ENCODE measurements at places on chromosomes 12 and 14.

DNA sequence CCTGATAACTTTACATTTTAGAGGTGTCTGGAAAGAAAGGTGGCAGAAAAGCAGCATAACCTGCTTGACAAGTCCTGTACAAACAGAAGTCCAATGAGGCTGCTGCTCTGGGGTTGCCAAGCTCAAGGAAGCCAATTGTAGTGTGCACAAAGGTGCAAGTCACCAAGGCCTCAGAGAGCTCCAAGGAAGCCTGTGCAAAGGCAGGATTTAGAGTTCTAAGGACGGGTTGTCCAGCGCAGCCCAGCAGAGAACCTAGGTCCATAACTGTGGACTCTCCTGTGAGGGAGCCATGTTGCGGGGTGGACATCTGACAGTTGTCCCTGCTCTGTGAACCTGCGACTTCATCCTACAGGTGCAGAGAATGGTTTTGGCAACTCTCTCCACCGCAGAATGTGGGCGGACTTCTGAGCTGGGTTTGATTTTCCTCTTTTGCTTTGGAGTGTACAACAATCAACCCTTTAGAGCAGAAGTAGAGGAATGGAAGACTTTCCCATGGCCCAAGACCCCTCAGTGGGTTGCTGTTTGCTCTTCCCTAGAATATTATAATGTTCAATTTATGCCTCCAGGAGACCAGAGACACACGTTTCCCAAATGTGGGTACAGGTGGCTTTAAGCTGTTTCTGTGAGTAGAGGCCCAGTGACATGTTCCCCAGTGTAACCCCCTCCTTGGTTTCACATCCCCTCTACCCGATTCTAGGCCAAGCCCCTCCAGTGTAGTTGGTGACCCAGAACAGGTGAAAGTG is 81.0 kb downstream of the ETV6 start:
- DNase-seq: no peak

DNA sequence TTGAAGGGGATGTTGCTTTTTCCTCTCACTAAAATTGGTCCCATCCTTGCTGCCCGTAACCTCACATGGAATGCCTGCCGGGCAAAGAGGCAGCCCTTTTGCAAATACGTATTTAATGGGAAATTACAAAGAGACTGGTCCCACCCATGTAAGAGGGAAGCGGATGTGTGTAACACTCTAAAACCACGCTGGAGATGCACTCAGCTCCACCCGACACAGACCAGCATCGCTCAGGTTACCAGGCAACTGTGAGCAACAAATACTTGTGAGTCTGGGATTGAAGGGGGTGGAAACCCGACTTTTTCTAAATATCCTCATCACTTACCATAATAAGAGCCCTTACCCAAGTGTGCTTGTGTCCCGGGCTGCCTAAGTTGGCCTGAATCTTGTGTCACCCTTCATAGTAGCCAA is 47.7 kb downstream of the ELK3 start:
- peak; percentile 37 for DNase-seq

DNA sequence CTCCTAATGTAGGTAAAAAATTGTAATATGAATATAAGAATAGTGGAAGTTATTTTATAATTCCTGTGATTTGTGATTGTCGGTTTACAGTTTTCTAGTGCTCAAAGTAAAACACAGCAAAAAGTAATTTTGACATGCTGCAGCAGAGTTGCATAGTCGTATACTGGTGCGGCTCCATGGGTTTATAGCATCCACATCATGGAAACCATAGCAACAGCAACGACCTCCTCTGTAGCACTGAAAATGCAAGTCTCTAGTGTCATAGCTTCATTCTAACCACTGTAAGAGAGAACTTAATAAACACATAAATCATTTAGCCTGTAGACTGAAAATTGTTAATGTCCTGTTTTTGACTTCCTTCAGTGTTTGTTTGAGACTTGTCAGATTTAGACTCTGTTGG is 574.3 kb downstream of the KCNH5 start:
- no peak for DNase-seq

DNA sequence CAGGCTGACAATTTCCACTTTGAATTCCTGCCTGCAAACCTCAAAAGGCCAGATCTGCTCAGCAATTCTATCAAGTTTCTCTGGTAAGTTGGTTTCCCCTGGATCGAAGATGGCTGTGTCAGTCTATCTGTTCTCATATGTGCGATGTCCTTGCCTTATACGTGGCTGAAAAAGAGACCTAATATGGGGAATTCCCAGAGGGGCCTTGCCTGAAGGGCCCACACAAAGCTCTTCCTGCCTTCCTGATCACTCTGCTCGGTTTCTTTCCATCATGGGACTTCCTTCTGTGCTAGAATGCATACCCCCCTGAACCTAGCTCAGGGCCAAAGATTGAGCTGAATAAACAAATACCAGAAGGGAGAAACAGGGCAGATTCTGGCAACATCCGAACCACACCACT is 13.2 kb downstream of the TCL1B start:
- no peak for DNase-seq

DNA sequence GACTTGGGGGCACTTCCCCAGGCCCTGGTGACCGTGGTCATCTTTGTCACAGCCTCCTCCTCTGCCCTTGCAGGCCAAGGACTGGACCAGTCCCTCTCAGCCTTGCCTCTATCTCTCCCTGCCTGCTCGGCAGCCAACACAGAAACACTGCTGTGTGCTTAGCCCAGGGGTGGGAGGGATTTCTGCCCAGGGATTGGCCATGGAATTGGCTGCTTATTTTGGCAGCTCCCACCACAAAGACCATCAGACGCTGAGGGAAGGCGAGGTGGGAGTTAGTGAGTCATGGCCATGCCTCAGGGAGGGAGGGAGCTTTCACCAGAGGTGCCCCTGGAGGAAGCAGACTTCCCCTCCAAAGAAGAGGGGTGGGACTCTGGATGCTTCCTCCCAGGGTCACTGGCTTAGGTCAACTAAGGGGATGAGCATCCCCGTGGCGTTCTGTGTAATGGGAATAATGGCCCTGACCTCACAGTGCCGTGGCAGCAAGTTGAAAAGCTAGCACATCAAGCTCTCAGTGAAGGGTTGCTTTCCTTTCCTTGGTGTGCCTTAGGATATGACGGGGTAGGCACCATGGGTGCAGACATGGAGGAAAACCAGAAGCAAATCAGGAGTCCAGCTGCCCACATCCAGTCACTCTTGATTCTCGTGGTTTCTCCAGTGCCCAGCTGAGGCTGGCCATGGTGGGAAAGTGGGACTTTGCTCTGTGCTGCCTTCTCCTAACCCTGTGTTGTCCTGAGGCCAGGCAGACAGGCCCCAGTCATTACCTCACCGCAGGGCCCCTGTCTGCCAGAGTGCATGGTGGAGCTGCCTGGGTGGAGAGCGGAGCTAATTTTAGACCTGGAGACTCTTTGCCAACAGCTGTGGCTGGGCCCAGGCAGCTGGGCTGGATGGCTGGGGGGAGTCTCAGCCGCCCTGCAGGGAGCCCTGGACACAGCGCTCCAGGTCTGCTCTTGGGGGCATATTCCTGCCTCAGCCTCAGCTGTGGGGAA is 21.4 kb downstream of the B4GALNT3 start:
- no peak for DNase-seq

DNA sequence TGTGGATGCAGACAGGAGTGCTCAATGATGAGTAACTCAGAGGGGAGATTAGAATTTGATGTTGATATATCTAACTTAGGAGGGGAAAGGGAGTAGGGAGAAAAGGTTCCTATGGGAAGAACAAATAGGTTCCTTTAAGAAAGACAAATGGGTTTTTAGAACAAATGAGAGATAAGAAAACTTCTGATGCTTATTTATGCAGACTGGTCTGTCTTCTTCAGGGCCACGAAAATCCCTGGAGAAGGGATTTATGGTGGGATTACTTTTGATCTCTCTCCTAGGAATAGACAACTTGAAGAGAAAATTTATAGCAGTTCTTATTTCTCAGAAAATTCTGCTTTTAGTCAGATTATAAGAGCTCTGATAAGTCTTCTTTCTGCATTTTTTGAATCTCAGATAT is 99.0 kb upstream of the DDHD1 start:
- no peak for DNase-seq

GRCh38 chr12:72219937-72220336 is 52.2 kb upstream of the TRHDE start:
- DNase-seq: no peak

GRCh38 chr14:22386924-22387775 is 201.9 kb downstream of the DAD1 start:
- DNase-seq: no peak
